Cardiac muscle cell (in vitro differentiated cells and primary cell): ENCODE measurements at places on chromosomes 16 and 17.

DNA sequence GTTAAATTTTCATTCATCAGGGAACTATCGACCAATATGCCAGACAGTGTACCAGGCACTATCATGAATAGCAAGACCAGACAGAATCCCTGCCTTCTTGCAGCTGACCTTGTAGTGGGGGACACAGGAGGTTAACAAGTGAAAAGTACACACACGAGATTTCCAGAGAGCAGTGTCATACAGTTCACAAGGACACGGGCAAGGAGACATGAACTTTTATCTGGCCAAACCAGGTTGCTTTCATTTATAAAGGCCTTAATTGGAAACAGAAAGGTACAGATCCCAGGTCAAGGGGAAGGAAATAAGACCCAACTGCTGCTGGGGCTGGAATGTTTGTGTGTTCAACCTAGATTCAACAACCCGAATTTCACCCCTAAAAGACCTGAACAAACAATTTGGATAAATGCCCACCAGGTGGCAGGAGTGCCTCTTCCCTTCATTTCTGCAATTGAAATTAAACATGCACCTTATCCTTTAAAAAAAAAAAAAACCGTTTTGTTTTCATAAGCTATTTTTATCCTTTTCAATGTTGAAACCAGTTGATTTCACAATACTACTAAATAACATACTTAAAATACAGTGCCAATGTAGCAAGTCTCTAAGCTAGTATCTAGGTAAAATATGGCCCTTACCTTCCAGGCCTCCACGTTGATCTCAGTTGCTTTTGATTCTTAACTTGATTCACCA is 65.9 kb downstream of the EMP2 start:
- peak; percentile 84 for DNase-seq

GRCh38 chr17:34420254-34420766 is 57.3 kb upstream of the CCL1 start:
- DNase-seq: peak; percentile 71

DNA sequence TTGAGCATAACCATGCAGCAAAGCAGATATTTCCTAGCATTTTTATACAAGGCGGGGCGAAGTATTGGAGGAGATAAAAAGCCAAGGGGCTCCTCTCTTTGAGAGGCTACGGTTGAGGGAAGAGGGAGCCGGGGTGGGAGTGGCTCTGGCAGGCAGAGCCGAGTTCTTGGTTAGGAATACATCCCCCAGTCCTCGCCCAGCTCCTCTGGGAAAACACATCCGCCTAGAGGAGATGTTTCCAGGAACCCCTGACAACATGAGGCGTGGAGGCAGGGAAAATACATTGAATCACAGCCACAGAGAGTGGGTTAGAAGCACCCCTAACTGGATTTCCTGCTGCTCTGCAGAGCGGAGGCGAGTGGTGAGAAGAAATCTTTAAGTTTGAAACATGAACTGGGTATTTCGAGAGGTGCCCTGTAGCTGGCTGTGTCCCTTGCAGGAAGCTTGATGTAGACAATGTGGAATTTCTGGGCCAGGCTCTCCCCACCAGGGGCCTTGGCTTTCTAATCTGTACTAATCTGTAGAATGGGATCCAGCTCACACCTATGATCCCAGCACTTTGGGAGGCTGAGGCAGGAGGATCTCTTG is 27.3 kb downstream of the TTYH2 start:
- peak; percentile 95 for DNase-seq

GRCh38 chr16:81008505-81008789 is 1.4 kb downstream of the CENPN start:
- DNase-seq: no peak

GRCh38 chr16:50354629-50355456 is 13.9 kb downstream of the BRD7 start:
- DNase-seq: peak; percentile 23

DNA sequence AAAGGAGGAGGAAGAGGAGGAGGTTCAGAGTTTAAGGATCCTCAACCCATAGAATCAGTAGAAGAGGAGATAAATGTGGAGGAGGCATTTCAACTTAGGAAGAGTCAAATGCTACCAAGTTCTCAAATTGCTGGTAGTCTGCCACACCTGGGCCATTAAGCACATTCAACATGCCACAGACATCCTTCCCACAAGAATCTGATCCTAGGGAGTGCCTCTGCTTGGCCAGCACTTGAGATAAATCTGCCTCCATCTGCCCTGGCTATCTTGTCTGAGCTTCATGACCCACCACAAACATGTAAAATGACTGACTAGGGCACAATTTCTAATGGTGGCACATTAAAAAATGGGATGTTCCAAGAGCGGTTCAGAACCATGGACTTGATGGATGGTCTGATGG is 37.3 kb upstream of the AXIN2 start:
- no peak for DNase-seq

DNA sequence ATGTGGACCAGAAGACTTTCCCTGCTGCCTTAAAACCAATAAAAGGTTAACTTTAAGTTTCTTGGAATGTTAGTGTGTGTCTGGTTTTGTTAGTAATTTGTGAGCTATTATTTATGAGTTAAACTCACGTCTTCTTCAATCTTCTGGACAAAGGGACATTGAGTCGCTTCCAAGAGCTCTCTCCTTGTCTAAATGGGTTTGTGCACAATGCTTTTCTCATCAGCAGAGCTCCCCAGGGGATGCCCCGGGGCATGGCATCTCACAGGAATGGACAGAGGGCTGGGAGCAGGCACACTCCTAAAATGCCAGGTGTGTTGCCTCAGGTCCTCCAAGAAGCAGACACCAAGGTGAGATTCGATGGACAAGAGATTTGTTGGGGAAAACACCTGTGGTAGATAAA is 90.5 kb downstream of the RGS9 start:
- DNase-seq: no peak

DNA sequence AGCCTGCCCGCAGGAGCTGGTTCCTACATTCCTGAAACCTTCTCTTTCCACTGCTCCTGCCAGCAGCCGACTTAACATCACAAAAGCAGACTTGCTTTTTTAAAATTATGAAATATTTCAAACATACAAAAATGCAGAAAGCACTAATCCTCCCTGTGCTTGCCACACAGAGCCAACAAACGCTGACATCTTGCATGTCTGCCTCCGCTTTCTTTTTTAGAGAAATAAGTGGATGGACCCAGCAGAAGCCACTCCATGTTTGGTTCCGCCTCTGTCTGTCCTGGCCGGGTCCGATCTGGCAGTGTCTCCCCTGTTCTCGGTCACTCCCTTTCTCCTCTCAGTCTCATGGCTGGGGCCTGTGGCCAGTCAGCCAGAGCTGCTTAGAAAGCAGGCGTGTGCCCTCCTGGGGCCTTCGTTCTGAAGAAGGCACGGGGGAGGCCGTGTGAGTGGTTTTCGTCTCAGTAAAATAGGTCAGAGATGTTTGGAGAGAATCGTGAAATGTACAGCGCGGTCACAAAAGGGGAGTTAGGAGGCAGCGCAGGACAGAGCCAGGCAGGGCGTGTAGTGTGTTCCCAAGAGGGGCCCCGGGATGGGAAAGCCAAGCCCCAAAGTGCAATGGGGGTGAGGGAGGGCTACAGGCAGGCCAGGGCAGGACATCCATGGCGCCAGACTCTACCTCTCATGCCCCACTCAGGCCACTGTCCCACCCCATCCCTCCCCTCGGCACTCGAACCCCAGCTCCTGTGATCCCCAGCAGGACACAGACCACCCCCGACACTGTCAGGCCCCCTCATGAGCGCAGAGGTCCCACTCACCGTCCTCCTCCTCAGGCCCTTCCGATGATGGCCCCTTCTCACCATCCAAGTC is 23.2 kb downstream of the MXRA7 start:
- no peak for DNase-seq

GRCh38 chr17:40478486-40478885 is 22.9 kb downstream of the TNS4 start:
- DNase-seq: no peak

GRCh38 chr16:27781981-27782880 is 232.3 kb downstream of the KATNIP start:
- DNase-seq: no peak

- no peak for DNase-seq
Measured at GRCh38 chr16:79640513-79641360, 40.2 kb upstream of the MAF start.

DNA sequence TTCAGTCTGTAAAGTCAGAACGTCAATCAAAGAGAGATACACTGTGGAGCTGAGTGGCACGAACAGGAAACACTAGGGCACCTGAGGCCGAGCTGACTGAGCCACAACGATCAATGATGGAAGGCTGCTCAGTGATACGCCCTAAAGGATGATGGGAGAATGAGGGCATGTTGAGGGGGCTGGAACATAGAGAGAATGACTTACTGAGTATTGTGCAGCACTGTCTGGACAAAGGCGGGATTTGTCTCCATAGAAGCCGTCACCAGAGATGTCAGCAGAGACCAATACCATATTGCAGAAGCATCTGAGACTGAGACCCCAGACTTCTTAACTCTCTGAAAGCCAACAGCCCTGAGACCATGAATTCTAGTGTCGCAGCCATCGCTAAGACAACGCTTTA is 33.4 kb downstream of the ZZEF1 start:
- DNase-seq: no peak

DNA sequence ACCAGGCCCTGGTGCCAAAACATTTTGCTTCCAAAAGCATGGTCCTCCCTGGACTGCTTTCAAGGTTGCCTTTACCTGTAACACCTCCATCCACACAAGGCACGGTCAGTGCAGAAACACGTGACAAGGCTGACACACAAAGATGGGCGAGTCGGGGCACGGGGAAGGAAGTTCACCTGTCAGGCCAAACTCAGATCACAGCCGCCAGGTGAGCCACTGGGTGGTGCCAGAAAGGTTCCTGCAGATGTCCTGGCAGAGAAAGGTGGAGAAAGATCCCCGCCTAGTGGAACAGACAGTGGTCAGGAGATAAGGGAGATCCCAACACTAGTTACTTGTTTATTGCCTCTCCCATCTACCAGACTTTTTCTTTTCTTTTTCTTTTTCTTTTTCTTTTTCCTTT is 155.3 kb downstream of the AIPL1 start:
- no peak for DNase-seq

- no peak for DNase-seq
Measured at GRCh38 chr16:878072-878784, 77.7 kb upstream of the GNG13 start.

DNA sequence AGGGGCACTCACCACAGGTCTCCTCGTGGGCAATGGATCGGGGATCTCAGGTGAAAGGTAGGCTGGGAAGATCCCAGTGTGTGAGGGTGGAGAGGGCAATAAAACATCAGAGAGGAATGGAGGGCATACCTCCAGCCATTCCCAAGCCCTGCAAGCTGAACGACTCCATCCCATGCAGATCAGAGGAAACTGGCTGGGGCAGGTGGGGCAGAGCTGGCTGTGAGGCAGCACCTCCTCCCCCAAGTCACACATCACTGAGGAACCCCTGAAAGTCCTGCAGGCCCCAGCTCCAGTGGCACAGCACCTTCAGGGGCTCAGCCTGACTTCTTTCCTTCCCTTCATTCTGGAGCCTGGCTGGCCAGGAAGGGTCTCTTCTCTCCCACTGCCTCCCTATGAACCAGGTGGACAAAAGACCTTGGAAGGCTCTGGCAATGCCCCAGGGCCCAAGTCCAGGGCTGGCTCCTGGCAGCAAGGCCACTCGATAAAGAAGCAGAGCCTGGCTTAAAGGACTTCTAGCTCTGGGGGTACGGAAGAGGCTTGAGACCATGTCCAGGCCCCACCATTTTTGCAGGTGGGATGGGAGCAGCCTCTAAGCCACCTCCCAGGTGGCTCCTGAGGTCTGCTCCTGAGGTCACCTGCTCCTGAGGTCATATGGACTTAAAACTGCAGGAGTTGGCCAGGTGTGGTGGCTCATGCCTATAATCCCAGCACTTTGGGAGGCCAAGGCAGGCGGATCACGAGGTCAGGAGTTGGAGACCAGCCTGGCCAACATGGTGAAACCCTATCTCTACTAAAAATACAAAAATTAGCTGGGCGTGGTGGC is 13.5 kb upstream of the TMEM208 start:
- no peak for DNase-seq

DNA sequence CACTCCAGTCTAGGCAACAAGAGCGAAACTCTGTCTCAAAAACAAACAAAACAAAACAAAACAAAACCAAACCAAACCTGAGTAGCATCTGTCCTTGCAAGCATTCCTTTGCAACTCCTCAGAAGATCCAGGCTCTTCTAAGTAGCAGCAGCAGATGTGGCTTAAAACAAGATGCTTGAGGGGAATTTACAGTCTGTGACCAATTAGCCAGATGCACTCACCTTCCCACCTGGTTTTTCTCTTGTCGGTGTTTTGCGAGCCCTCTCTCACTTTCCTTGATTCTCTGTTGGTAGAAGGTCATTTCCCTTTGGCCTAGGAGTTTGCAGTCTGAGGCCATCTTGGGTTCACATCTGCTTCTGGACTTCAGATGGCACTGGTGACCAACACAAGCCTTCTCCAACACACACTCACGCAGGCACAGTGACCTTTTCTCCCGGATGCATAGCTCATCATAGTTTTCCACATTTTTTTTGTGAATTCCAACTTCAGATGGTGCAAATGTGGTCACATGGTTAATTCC is 276.8 kb downstream of the STX8 start:
- DNase-seq: no peak

DNA sequence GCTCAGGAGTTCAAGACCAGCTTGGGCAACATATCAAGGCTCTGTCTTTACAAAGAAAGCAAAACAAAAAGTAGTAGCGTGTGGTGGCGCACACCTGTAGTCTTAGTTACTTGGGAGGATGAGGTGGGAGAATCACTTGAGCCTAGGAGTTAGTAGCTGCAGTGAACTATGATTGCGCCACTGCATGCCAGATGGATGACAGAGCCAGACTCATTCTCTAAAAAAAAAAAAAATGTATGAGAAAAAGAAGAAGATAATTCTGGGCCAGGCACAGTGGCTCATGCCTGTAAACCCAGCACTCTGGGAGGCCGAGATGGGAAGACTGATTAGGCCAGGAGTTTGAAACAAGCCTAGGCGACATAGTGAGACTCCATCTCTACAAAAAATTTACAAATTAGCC is 28.5 kb downstream of the STAT5B start:
- DNase-seq: peak; percentile 88

GRCh38 chr16:83701494-83701893 is 106.3 kb upstream of the HSBP1 start:
- DNase-seq: peak; percentile 89

DNA sequence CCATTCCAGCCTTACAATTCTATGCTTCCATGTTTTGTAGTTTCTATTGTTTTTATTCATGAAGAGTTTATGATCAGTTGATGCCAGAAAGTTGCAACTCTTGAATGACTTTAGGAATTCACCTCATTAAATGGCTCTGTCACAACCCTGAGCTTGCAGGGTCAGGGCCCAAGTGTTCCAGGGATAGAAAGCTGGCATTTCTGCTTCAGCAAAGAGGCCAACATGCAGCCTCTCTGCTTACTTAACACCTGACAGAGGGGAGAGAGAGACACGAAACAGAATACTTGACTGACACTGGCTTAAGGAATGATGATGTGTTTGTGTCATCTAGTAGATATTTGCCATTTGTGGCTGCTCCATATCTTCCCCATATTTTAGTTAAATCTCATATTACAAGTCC is 328.1 kb downstream of the CA10 start:
- no peak for DNase-seq

- peak; percentile 63 for DNase-seq
Measured at GRCh38 chr17:73255671-73256181, 6.0 kb downstream of the CPSF4L start.
